NCI-H2081 (cell line): ENCODE measurements at places on chromosomes 4 and X.

DNA sequence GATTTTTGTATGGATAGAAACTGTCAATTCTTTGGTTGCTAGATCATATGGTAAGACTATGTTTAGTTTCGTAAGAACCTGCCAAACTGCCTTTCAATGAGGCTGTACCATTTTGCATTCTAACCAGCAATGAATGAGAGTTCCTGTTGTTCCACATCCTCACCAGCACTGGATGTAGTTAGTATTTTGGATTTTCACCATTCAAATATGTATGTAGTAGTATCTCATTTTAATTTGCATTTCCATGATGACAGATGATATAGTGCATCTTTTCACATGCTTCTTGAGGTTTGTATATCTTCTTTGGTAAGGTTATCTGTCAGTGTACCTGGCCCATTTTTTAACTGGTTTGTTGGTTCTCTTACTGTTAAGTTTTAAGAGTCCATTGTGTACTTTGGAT lies 34.6 kb downstream of the CLOCK start:
- DNase-seq: no peak

- no peak for DNase-seq
Measured at GRCh38 chr4:48068182-48068581, 51.6 kb downstream of the NIPAL1 start.

DNA sequence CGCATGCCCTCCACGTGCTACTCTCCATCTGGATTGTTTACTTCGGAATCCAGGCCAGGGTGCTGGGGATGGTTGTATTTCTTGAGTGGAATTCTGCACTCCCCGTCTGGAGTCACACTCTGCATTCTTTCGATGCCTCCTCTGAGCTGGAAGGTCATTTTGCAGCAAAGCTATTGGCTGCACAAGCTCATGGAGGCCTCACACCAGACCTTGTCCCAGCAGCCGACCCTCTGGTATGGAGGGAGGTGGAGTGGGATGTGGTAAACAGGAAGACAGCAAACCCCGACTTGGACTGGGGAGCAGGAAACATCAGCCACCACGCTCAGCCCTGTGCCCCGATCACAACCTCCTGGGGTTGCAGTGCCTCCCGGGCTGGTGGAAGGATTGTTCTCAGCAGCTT lies 225.3 kb upstream of the LNX1 start:
- DNase-seq: no peak

GRCh38 chr4:168537571-168537970 lies 40.7 kb downstream of the PALLD start:
- no peak for DNase-seq

DNA sequence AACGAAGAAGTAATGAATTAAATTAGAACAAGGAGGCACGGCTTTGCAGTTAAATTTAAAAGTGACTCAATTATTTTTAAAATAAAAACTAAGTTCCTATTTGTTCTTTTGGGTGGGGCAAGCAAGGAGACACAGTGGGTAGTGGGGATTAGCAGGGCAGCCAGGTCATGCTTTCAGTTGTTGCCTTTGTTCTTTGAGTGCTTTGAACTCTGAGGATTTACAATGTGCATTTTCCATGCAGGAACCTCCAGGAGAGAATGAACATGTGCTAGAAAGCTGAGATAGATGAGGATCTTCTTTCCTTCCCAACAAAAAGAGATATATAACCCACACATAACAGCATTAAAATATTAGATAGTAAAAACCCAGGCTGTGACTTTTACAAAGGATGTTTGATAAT lies 420.4 kb upstream of the CTSO start:
- no peak for DNase-seq
